ENCODE measurements at places on chromosomes 4 and X.

- DNase-seq, result no peak
These were observed 7.6 kb downstream of the PLXNB3 start for GRCh38 chrX:153771415-153772315.

- DNase-seq, result no peak
These were observed 68.8 kb downstream of the SLC2A9 start for GRCh38 chr4:9952415-9952950.

DNA sequence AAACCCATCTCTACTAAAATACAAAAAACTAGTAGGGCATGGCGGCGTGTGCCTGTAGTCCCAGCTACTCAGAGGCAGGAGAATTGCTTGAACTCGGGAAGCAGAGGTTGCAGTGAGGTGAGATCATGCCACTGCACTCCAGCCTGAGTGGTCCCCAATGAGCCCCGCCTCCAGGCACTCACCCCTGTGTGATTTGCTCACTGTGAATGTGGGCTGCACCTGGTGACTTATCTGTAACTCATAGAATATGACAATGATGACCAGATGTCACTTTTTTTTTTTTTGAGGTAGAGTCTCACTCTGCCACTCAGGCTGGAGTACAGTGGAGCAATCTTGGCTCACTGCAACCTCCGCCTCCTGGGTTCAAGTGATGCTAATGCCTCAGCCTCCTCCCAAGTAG lies 49.0 kb upstream of the HOPX start:
- no peak for DNase-seq

- DNase-seq, result no peak
These were observed 33.4 kb downstream of the SPRY1 start for GRCh38 chr4:123430031-123430430.

GRCh38 chr4:119100655-119101054 lies 35.0 kb upstream of the MYOZ2 start:
- DNase-seq, result no peak

- DNase-seq, result no peak
These were observed 3.6 kb downstream of the TSPYL2 start for GRCh38 chrX:53085661-53086229.

All from NCI-H2227 treated with DMSO at 0.1 percent for 48 hours (cell line).